ENCODE measurements at places on chromosomes 1 and 21.

- no peak for DNase-seq
These were observed 32.2 kb upstream of the UBE2U start for GRCh38 chr1:64171246-64171645.

DNA sequence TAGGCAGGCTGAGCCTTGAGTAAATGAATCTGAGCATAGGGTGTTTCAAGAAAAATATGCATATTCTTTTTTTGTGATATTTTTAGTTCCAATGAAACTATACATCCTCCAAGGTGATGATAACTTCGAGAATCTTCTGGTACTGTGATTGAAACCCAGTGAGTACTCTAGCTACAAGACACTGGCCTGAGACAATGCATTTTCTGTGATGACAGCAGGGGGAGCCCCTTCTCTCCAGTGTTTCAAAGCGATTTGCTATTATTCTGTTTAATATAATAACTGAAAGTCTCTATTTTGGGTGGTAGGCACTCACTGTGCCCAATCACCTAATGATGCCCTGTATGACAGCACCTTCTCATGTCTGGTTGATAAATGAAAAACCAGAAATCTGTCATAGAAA is 12.1 kb downstream of the IRF2BP2 start:
- no peak for DNase-seq

DNA sequence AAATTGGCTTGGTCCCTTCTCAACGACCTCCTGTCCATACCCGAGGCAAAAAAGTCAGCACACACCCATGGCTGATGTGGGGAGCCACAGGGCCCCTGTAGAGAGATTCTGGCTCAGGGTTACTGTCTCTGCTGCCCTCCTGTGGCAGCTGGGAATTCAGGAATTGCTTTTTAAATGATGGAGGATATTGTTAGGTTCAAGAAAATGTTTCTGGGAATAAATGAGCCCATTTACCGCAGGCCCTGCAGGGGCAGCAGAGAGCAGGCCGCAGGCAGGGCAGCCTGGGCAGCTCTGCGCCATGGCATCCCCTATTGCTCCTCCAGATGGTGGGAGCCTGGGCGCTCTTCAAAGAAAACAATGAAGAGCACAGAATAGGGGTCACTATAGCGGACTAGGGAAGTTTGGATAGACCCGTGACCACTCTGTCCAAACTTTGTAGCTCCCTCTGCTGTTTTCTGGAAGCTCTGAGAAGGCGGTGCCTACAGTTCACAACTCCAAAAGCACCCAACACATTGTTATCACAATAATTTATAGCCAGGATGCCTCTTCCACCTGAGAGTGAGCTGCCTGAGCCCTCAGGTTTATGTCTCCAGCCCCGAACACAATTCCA is 201.1 kb downstream of the BACH1 start:
- DNase-seq, result no peak

- DNase-seq, result no peak
These were observed 511 bp upstream of the INPP5B start for GRCh38 chr1:37947364-37947763.

GRCh38 chr21:42238185-42238934 is 19.4 kb downstream of the ABCG1 start:
- no peak for DNase-seq

GRCh38 chr1:244012202-244012601 is 38.9 kb upstream of the ZBTB18 start:
- no peak for DNase-seq

- no peak for DNase-seq
These were observed 86.7 kb upstream of the LYPLAL1 start for GRCh38 chr1:219086956-219087469.

DNA sequence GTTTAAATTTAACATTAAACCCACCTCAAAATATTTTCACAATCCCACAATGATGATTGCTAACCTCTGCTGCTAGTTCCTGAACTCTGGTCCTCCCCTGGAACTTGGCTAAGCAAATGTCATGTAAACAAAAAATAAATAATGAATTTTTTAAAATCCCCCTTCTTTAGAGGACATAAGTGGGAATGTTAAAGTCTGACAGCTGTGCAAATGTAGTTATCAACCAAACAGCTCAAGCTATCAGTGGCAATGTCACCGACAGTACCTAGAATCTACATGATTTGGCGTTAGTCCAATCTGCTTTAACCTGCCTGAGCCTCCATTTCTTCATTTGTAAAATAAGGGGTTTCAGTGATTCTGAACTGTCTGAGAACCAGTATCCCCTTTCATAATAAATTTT is 67.7 kb downstream of the GDAP2 start:
- no peak for DNase-seq

DNA sequence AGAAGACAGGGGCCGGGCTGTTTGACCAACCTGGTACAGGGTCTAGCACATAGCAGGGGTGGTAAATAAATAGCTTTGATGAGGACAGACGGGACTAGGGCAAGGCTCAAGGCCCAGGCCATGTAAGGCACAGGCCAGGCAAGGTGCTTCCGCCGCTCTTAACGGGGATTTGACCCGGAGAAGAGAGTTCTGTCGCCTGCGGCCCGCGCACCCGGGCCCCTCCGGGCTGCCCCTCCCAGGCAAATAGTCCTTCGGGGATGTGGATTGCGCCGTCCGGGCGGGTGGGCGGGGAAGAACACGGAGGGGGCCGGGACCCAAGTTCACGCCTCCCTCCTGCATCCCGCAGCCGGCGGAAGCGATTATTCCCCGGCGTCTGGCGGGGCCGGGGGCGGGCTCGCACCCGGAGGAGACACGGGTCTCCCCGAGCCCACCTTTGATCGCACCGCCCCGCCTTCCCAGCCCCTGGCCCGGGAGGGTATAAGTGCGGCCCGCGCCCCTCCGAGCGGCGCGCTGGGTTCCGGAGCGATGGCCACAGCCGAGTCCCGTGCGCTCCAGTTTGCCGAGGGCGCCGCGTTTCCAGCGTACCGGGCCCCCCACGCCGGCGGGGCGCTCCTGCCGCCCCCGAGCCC is at the start of gene MIXL1:
Gene MIXL1, plus strand, starts transcription at position 508 of the 629 bp plus-strand sequence. Its CDS starts 18 bp downstream, at position 526.
- no peak for DNase-seq

DNA sequence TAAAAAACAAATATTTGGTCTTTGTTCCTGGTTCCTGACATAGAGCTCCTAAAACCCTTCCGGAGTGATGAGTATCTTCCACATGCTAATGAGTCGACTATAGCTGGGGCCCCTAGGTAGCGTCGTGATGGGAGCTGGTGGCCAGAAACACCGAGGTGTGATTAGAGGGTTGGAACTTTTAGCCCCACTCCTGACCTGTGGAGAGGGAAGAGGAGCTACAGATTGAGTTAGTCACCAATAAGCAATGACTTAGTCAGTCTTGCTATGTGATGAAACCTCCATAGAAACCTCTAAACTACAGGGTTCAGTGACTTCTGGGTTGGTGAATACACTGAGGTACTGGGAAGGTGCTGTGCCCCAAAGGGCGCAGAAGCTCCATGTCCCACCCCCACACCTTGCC is 30.1 kb upstream of the PLD5 start:
- DNase-seq, result no peak

- no peak for DNase-seq
These were observed 61.7 kb upstream of the C1orf115 start for GRCh38 chr1:220628431-220628830.

DNA sequence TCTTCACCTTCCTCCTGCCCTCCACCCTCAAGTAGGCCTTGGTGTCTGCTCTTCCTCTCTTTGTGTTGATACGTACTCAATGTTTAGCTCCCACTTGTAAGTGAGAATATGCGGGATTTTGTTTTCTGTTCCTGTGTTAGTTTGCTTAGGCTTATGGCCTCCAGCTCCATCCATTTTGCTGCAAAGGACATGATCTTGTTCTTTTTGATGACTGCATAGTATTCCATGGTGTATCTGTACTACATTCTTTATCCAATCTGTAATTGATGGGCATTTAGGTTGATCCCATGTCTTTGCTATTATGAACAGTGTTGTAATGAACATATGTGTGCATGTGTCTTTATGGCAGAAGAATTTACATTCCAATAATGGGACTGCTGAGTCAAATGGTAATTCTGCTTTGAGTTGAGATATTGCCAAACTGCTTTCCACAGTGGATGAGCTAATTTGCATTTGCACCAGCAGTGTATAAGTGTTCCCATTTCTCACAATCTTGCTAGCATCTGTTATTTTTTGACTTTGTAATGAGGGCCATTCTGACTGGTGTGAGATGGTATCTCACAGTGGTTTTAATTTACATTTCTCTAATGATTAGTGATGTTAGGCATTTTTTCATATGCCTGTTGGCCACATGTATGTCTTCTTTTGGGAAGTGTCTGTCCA is 272.7 kb downstream of the SDCCAG8 start:
- DNase-seq, result no peak

GRCh38 chr1:69651656-69652055 is 83.9 kb downstream of the LRRC7 start:
- no peak for DNase-seq

DNA sequence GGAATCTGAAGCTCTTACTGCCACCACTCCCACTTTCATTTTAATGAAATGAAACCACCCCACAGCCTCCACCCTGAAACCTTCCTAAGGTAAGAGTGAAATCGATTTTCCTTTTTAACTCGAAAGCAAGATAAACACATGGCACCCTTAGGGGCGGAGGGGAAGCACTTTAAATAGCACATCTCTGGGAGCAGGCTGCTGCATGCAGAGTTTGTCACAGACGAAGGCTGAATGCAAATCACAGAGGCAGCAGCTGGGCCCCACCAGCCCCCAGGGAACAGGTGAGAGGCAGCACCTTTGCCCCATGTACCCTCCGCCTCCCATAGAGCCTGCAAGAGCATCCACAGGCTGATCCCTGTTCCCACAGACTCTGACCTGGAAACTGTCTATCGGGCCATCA is 60.0 kb upstream of the GRIK3 start:
- no peak for DNase-seq

- DNase-seq, result no peak
These were observed 1042.6 kb downstream of the PLA2G4A start for GRCh38 chr1:187871177-187871845.

DNA sequence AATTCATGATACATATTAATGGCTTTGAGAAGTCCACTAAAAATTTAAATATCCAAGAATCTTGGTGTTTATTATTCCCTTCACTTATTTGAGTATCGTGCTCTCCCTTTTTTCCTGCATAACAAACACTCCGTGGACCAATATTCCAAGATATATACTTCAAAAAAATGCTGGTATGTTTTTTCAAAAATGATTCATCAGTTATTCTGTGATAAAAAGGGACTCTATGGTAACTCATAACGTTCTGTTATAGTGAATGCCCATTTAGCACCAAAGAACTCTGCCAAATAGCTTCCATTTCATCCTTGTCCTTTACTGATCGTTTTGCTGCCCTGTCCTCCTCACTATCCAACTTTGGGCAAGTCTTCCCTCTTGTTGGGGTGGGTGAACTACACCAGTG is 12.9 kb downstream of the GIPC2 start:
- DNase-seq, result no peak

DNA sequence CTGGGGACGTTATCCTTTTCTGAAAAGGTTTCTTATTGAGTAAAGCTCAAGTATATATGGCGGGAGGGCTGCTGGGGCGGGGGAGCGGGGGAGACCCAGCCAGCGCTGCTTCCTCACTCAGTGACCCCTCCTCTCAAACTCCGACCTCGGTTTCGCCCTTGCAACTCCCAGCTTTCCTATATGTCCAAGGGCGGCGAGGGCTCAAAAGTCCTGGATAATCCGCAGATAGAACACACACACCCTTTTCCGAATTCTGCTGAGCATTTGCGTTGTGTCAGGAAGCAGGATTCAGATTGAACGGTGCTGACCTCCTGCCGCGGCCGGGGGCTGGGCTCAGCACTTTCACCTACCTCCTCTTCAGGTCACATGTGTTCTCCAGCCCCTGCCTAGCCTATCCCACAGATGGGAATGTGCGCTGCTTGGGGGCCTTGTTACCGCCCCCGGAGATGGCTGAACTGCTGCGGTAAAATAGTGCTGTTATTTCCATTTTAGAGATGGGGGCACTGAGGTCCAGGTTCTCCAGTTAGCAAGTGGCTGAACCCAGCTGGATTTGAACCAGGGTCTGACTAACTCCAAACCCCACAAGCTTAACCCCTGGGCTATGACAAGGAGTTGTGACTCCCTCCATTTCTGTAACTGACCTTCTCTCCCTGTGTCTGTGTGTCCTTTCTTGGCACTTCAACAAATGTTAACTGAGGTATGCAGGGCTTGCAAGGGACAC is 795 bp upstream of the AHDC1 start:
- DNase-seq, result no peak

DNA sequence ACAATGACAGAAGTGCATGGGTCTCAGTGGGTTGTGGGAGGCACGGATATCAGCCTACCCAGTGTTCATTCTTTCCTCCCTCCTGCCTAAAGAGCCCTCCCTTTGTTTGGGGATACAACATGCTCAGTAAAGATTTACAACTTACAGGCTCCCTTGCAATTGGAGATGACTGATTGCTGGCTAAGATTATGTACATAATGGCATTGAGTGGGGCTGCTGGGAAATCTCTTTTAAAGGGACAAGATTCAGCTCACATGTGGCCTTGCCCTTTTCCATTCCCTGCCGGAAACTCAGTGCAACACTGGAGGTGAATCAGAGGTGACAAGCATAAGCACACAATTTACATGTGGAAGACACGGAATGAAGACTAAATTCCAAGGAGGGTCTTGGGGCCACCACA is 83.7 kb upstream of the CHRM3 start:
- no peak for DNase-seq

- DNase-seq, result no peak
These were observed 80.7 kb downstream of the POU2F1 start for GRCh38 chr1:167301355-167301754.

GRCh38 chr1:21005466-21006239 is 171.0 kb downstream of the EIF4G3 start:
- DNase-seq, result no peak

DNA sequence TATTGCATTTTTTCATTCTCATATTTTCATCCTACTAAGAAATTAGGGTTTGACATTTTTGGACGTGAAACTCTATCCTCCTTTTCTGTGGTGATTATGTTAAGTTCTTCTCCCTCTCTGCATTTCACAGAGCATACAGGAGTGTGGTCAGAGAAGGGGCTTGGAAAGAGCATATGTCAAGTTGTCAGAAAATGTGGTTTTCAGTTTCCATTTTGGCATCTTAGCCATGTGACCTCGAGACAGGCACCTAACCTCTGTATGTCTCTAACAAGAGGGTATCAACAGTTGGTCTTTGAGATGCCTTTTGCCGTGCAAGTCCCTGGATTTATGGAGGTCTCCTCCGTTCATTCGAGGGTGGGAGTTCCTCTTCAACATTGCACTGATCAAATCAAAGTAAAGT is 140.7 kb downstream of the CYYR1 start:
- no peak for DNase-seq

- DNase-seq, result no peak
These were observed 152.9 kb downstream of the ACTL8 start for GRCh38 chr1:17907999-17908398.

GRCh38 chr1:161915978-161916377 is 107.7 kb downstream of the OLFML2B start:
- no peak for DNase-seq

Data from sciatic nerve (tissue), 2 donors.